ENCODE measurements at places on chromosomes 7 and 10.

DNA sequence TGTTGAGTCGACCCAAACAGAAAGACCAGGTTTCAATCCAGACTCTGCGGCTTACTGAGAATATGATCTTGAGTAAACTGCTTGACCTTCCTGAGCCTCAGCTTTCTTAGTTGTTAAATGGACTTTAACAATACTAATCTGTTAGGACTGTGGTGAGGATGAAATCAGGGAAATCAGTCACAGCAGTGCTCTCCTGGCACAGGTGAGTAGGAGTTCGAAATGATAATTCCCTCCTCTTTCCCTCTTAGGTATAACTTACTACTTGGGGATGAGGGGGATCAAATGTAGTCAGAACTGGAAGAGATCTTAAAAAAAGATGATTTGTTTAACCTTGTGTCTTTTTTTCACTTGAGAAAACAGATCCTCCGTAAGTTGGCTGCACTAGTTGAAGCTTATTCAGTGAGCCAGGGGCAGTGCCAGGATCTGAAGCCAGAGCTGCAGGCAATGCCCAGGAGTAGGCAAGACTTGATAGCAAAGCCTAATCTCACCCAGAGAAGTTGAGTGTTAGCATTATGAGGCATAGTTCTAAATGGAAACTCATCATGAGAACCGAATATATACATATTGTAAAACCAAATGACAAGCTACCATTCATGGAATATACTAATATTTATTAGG lies 1.8 kb upstream of the MAGI2 start:
- DNase-seq, result no peak

DNA sequence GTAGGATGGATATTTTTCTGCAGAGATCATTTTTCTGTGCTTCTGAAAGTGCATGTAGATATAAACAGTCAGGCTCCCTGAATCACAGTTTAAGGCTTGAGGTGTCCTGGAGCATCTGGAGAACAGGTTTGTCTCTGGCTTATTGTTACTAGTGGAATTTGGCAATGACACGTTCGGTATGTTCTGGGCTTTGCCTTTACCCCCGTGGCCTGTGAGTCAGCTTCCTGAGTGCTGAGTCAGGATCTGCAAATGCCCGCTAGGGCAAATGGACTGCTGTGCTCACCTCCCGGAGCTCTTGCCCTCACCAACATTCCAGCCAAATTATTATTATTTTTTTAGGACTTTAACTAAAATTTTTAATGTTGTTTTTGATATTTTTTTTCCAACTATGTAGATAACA lies 192.5 kb upstream of the PRSS1 start:
- peak; percentile 46 for DNase-seq

DNA sequence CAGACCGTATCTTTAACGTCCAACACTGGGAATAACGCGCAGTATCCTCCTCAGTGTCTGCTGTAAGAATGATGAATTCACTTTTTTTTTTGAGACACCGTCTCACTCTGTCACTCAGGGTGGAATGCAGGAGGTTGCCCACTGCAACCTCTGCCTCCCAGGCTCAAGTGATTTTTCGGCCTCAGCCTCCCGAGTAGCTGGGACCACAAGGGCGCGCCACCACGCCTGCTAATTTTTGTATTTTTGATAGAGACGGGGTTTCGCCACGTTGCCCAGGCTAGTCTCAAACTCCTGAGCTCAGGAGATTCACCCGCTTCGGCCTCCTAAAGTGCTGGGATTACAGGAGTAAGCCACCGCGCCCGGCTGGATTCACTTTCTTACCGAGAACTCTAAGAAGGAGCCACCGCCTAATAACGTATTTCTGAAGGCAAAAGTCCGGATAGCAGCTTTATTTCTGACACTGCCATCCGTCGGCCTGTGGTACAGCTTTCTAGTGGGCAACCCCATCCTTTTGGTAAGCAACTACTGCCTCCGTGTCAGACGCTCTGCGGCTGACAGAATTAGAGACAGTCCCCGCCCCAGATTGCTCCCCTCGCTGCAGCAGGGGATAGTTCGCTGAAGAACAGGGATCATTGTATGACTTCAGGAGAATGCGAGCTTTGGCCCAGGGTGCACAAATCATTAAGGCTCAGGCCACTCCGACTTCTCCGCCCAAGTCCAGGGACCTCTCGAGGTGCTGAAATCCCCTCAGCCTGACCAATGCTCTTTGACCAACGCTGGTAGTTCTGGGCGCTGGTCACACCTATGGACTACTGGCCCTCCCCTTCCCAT lies 662 bp downstream of the POLR3A start:
- DNase-seq, result peak; percentile 60

DNA sequence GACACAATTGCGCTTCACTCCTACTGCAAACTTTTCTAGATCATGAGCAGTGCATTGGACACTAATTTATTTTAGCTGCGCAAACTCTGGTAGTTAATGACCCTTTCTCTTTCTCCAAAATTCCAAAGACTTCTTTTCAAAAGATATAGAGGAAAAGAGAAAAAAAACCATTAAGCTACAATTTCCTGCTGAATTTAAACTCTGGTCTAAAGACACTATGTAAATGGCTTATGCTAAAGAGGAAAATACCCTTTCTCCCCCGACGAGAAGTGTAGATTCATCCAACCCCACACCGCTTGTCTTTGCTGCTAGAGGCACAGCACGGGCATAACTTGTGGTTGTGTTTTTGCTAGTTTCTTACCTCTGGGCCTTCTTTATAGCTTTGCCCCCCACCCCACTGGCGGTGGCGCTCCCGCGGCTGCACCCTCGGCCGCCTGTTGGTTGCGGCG lies 84.1 kb downstream of the SNX10 start:
- no peak for DNase-seq

GRCh38 chr10:7546385-7546967 lies 120.3 kb downstream of the ITIH5 start:
- DNase-seq, result no peak

- peak; percentile 93 for DNase-seq
Measured at GRCh38 chr10:43348511-43349312, 22.7 kb upstream of the FXYD4 start.

Data from activated CD8-positive, alpha-beta memory T cell treated with anti-CD3 and anti-CD28 coated beads, Interleukin-2, amount 10 ng/mL, durations not matched to agents 7 days and 5 days (primary cell).